MCF 10A (cell line): ENCODE measurements at places on chromosomes 5 and 9.
A peak's percentile ranks its signal among the peaks of the same experiment; 100 is the strongest.

DNA sequence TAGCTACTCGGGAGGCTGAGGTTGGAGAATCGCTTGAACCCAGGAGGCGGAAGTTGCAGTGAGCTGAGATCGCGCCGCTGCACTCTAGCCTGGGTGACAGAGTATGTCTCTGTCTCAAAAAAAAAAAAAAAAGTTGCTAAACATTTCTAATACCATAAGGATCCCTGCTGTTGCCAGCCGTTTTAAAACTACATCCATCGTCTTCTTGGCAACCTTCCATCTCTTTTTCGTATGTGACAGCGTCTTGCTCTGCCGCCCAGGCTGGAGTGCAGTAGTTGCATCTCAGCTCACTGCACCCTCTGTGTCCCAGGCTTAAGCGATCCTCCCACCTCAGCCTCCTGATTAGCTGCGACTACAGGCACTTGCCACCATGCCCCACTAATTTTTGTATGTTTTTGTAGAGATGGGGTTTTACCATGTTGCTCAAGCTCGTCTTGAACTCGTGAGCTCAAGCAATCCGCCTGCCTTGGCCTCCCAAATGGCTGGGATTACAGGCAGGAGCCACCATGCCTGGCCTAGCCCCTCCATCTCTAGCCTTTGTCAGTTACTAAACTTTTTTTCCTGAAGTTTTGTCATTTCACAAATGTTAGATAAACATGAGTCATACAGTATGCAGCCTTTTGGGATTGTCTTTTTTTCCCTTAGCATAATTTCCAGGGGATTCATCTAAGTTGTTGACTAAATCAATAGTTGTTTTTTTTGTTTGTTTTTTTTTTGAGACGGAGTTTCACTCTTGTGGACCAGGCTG lies 13.5 kb downstream of the NSD1 start:
- DNase-seq: no peak

- no peak for DNase-seq
Observed at GRCh38 chr5:124842725-124843595, 96.5 kb upstream of the ZNF608 start.

- DNase-seq: no peak
Observed at GRCh38 chr9:89223396-89223977, 44.9 kb upstream of the SHC3 start.

DNA sequence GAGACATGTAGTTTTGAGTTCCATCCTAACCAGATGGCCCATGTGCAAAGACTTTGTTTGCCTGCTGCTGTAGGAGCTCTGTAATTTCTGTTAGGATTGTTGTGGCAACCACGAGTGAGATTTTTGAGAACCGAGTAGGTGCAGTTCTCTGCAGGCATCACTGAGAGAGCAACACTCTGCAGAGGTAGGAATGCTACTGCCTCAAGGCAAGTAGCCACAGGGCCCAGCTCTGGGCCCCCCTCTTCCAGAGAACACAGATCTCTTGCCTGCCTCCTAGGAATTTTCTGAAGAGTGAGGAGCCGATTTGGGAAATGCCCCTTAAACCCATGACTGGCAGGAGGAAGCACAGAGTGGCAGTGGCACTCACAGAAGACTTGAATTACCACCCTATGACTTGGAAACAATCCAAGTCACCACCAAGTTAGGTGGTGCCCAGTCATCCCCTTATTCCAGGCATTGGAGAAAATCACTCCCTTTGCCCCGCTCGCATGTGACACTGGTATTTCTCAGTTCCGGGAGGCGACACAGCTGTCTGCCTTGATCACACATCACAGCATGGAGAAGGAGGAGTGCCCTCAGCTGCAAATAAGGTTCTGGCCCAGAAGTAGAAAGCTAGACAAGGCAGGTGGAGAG lies 52.5 kb upstream of the SLC2A8 start:
- no peak for DNase-seq

DNA sequence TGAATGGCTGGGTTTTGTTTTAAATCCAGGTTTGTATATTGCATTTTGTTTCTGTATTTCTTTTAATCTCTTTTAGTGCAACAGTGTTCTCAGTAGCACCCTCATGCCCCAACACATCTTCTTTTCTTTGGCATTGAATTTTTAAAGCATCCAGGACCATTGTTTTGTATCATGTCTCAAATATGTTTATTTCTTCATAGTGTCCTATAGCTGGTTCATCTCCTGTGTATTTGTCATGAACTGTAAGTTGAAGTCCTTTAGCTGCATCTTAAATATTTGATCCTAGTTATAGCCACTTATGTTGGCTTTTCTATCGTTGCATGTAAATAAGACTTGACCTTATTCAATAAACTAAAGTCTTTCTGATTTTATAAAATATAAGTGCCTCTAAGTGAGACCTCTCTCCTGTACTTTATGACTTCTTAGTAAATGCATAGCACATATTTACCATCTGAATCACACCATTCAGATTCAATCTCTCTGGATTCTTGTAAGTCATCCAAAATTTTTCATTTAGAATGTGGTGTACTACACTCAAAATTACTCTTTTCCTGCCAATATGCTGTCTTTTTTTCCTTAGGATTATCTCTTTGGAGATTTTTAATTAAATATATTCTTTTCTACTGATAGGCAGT lies 21.0 kb upstream of the ERCC6L2 start:
- peak; percentile 36 for DNase-seq
